ENCODE measurements at places on chromosomes 5 and 9.

DNA sequence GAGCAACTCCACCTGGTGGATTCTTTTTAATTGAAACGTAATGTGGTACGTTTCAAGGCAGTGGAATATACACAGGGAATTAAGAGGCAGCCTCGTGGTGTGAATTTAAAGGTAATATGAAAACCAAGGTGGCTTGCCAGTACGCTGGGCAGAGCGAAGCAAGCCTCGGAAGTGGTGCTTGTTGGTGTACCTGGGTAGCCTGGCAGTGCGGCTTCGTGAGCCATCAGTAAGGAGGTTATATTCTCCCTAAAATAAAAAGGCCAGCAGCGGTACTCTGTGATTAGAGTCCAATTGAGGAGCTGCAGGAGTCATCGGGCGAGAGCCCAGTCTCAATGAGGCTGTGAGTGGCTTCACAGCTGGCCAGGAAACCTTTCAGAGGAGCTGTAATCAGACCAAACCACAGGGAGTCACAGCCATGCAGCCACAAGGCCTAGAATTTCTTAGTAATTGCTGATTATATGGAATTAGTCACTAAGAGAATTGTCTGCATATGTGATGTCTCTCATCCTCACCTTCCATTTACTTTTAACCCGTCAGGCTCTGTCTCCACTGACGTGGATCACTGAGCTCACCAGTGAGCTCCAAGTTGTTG lies 57.7 kb downstream of the DCP2 start:
- no peak for DNase-seq

DNA sequence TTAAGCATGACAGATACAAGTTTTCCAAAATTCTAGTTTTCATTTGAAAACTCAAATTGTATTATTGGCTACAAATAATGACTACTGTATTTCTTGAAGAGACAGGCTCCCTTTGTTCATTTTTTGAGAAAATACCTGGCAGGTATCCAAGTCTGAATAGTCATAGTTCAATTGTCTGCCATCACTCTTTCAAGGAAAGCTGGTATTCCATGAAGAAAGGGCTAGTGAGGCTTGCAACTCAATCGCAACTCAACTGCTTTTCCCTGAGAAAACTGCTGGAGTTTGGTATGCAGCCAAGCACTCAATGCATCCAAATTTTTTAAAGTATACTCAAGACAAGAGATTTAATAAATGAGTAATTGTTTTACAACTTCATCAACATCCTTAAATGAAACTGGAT lies 61.4 kb upstream of the TRIO start:
- DNase-seq, result no peak

DNA sequence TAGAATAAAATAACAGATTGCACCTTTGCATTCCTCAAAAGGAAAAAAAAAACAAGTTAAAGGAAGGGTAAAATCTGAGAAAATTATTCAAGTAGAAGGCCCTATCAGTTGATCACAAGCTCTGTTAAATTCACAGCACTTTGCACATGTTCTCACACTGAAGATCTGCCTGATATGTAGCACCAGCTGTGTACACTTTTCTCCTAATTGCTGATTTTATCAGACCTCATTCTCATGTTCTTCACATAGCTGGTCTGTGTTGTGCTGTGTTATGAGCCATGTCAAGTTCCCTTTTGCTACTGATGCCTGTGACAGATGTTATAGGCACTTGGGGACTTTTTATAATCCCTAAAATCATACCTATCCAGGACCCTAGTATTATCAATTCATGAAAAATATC lies 390.4 kb upstream of the PRR16 start:
- no peak for DNase-seq

DNA sequence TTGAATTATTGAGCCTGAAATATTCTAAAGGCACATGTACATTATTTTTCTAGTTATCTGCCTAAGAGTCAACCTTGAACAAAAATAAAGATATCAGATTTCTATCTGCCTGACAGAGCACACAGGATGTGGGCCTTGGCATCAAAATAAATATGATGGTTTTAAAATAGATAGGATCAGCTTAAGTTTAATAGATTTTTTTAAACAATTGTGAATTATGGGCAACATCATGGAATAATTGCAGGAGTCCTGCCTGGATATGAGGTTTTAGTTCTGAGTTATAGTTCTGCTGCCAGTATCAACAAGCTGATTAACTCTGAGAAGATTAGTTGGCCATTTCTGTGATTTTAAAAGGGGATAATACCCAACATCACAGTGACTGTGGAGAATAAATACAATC lies 107.0 kb upstream of the PCA3 start:
- DNase-seq, result no peak

GRCh38 chr5:103938146-103938695 lies 375.6 kb upstream of the NUDT12 start:
- no peak for DNase-seq

DNA sequence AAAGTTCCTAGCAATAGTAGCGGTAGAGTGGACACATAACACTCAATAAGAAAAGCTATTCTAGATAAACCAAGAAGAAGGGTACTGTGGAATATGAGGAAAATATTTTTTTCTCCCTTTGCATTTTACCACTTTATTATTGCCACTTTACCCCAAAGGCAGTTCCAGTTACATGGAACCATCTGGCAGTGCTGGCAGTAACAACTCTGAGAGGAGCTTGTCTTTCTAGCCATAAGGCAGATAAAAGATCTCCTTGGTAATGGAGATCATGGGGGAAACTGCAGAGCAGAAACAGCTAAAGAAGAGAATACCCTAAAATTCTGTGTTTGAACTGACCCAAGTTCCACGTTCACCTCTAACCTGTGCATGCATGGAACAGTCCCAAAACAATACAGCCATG lies 38.5 kb downstream of the UBTD2 start:
- DNase-seq, result no peak

DNA sequence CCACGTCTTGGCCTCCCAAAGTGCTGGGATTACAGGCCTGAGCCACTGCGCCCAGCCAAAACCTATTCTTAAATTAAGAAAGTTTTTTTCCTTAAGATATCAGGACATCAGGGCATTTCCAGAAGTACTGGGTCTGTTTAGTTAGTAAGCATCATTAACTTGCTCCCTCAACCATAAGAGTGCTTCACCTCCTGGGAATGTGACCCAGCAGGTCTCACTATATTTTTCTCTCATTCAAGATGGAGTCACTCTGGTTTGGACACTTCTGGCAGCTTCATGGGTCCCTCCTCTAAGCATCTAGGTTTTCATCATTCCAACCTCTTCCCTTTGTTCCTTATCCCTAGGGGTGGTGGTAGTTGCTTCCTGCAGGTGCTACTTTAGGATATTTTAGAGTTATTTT lies 10.3 kb upstream of the BRD3OS start:
- no peak for DNase-seq

- no peak for DNase-seq
Observed at GRCh38 chr5:108546939-108547338, 165.0 kb upstream of the FBXL17 start.

- no peak for DNase-seq
Observed at GRCh38 chr5:14370386-14370785, 211.2 kb upstream of the OTULINL start.

- no peak for DNase-seq
Observed at GRCh38 chr5:150279330-150280020, 10.1 kb downstream of the CAMK2A start.

DNA sequence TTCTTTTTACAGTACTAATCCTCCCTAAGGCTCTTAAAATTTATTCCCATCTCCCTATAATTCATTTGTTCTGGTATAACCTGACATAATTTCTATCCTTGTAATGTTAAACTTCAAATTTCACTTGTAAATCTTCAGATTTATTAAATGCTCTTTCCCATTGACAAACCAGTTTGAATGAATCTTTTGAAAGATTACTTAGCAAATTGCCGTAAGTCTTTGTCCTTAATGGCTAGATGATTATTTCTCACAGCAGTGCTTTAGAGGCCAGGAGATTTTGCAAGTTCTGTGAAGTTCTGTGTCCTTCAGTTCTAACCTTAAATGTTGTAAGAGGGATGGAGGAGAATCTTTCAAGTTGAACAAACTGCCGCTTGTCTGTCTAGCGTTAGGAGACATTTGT lies 4.2 kb downstream of the SLC44A1 start:
- no peak for DNase-seq

GRCh38 chr9:127808347-127809001 lies 5.8 kb downstream of the FPGS start:
- no peak for DNase-seq

- DNase-seq, result no peak
Observed at GRCh38 chr5:80960531-80961375, 590 bp downstream of the RASGRF2 start.

- DNase-seq, result no peak
Observed at GRCh38 chr9:125548141-125548540, 158.9 kb downstream of the MAPKAP1 start.

DNA sequence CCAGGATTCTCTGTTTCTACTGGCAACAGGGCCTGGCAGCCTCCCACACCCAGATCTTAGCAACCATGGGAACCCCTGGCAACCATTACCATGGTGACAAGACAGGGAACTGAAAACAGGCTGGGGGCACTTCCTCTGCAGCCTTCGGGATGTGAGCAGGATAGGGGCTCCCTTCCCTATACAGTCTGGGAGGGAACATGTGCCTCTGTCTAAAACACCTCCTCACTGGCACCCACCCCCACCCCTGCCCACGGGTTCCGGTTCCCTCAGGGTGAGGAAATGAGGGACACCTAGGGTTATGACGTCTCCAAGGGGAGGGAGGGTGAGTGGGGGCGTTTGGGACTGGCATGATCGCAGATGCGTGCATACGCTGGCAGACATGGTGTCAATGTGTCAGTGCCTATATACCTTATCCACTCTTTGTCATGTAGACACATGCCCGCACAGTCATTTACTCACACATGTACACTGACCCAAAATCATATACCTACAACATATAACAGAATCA lies 3.0 kb upstream of the DNAJB5 start:
- no peak for DNase-seq

- DNase-seq, result no peak
Observed at GRCh38 chr5:56426693-56427092, 193.6 kb upstream of the ANKRD55 start.

GRCh38 chr9:86241216-86241615 lies 18.2 kb downstream of the C9orf153 start:
- DNase-seq, result no peak

DNA sequence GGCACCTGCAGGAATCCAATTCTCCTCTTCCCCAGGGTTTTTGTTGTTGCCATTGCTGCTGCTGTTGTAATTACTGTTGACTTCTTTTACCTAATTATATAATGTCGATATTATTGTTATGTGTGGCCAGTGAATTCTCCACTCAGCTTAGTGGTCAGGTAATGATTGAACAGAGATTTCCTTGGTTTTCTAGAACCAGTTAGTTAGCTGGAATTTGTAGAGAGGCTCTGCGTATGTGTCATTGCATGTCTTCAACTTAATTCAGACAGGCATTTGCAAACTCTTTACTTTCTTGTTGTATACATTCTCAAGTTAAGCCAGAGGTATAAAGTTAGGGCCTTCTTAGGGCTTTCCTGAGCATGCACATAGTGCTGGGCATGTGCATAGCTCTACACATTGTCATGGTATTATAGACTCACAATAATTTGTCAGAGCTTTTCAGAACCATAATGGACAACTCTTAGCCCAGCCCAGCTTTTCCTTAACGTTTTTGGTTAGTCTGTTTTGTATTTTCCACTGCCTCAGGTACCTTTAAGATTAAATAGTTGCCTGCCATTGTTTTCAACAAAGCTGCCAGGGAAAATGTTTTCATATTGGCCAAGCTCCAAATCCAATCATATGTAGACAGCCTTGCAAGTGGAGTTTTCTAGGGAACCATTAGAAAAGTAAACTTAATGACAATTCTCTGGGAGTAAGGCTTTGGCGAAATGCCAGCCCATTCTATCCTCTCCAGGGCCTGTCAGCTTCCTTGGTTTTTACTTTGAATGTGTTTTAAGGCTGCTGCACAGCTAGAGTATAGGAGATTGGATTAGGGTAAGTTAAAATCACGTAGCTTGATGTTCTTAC lies 68.1 kb downstream of the UBE2R2 start:
- DNase-seq, result no peak

GRCh38 chr5:169299191-169299662 lies 1.7 kb downstream of the SLIT3 start:
- DNase-seq, result no peak

DNA sequence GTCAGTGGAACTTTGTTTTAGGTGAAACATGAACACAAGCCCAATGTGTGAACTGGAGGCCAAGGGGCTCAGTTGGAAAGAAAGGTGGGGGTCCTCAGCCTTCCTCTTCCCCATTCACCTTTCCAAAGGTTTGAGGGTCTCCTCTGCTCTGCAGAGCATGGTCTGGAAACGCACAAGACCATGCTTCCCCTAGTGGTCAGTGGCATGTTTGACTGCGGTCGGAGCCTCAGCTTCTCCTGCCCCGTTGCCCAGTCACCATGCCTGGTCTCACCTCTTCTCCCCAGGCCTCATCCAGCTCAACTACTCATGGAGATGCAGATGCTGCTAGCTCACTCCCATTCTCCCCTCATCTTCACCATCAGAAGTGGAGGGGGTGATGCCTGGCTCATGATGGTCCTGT lies 340.3 kb downstream of the GADD45G start:
- no peak for DNase-seq

DNA sequence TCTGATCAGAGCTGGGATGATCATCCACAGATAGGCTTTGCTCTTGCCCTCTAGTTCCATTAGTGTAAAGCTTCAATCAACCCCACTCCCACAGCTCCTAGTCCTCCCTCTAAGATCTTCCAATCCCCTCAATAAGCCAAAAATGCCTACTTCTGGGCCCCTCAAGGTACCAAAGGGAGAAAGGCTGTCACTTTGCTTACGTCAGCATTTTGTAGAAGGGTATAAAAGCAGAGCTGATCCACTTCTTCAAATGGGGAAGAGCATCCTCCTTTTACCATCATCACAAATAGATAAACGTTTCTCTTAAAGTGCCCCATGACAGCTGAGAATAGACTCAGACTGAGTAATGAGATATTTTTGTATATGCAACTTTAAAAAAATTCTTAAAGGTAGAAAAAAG lies 13.1 kb upstream of the ADGRV1 start:
- no peak for DNase-seq

- DNase-seq, result no peak
Observed at GRCh38 chr9:128684325-128685199, 4.5 kb upstream of the SET start.

DNA sequence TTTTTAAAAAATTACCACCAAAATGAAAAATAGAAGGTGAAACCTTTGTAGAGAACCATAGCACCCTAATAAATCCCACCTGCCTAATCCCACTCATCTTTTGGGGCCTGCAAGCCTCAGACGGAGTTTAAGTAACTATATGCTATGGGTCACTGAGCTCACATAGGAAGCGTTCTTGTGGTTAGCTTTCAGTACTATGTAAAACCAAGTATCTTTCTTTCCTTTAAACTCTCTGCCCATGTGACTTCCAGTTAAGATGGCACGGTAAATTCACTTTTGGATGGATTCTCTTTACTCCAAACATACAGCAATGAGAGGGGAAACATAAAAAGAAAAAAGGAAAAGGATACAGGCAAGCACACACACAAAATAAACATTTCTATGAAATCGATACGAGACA lies 50.9 kb downstream of the FANCC start:
- DNase-seq, result no peak

GRCh38 chr9:36140086-36141084 lies 3.9 kb downstream of the GLIPR2 start:
- DNase-seq, result no peak
